ENCODE measurements at places on chromosomes 6 and 20. TPM values are rescaled to one million over a fixed set of nuclear protein-coding genes. Genes with fewer than 3 reads are reported as not detected.
A peak's percentile ranks its signal among the peaks of the same experiment; 100 is the strongest.

The TIAM2 gene
- 9.7 TPM for total RNA-seq

The ADGRG6 gene
- total RNA-seq = 14.7 TPM

The C6orf58 gene
- total RNA-seq = not detected

The NCOA6 gene
- total RNA-seq = 24.0 TPM

The KCNK17 gene
- total RNA-seq = 0.85 TPM

The COL21A1 gene
- total RNA-seq = 2.9 TPM

The SNAP91 gene
- total RNA-seq = 1.4 TPM

The MACROD2 gene
- total RNA-seq = 3.0 TPM

The PROKR2 gene
- total RNA-seq = not detected

The SCUBE3 gene
- 0.11 TPM for total RNA-seq

GRCh38 chr6:13026557-13026956 is 301.8 kb downstream of the TBC1D7 start:
- no peak for DNase-seq
- no peak overlapping the region for H3K4me3 ChIP-seq
- H3K4me1 ChIP-seq = no peaks in the 10 kb centered on the region
- no peaks in the 10 kb centered on the region for H3K36me3 ChIP-seq

DNA sequence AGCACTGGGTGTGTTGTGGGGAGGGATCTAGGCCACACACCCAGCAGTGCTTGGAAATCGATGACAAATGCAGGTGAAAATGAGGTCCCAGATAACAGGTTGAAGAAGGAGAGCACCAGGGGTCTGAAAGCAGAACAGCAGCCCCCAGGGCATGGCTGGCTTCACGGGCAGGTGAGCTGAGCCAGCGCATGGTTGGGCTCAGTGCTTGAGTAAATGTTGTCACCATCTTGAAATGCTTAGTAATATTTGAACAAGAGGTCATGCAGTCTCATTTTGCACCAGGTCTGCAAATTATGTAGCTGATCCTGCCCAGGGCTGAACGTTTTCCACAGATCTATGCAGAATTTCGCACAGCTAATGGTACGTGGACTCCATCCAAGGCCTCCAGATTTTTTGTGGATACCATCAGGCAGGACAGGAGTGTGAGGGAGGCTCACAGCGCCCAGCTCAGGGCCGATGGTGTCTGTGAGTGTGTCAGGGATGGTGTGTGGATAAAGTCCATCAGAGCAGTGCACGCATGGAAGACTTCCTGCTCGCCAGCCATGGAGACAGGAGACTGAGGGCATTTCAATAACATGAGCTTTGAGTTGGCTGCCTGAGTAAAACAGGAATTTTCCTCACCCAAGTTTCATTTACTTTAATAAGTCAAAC is 53.1 kb upstream of the SNX9 start:
- H3K27me3 ChIP-seq = no peaks in the 10 kb centered on the region
- peak overlapping the region; percentile 91 for H3K27ac ChIP-seq
- no peak for DNase-seq
- no peak overlapping the region for H3K4me3 ChIP-seq
- H3K36me3 ChIP-seq = no peaks in the 10 kb centered on the region
- H3K4me1 ChIP-seq = peaks cover 39% of the 10 kb centered on the region

GRCh38 chr6:157550114-157550989 is 169.4 kb downstream of the ZDHHC14 start:
- no peak for DNase-seq
- H3K27me3 ChIP-seq = no peaks in the 10 kb centered on the region
- H3K4me3 ChIP-seq = no peak overlapping the region
- H3K27ac ChIP-seq = peak overlapping the region; percentile 22
- peaks cover 22% of the 10 kb centered on the region for H3K4me1 ChIP-seq

GRCh38 chr6:3228771-3229565 is 1.5 kb upstream of the TUBB2B start:
- H3K4me3 ChIP-seq = peak overlapping the region; percentile 31
- no peaks in the 10 kb centered on the region for H3K36me3 ChIP-seq

- H3K27me3 ChIP-seq = no peaks in the 10 kb centered on the region
- H3K36me3 ChIP-seq = no peaks in the 10 kb centered on the region
- no peak overlapping the region for H3K4me3 ChIP-seq
- no peak for DNase-seq
- peak overlapping the region; percentile 69 for H3K27ac ChIP-seq
Measured at GRCh38 chr6:109059153-109059552, 35.5 kb downstream of the SESN1 start.

- no peaks in the 10 kb centered on the region for H3K27me3 ChIP-seq
- H3K27ac ChIP-seq = no peak overlapping the region
- H3K4me3 ChIP-seq = no peak overlapping the region
- no peaks in the 10 kb centered on the region for H3K36me3 ChIP-seq
Measured at GRCh38 chr6:14058735-14059134, 58.8 kb upstream of the CD83 start.

GRCh38 chr6:14130435-14131075 is 13.0 kb downstream of the CD83 start:
- no peak for DNase-seq
- H3K4me3 ChIP-seq = no peak overlapping the region
- H3K36me3 ChIP-seq = peaks cover 34% of the 10 kb centered on the region

DNA sequence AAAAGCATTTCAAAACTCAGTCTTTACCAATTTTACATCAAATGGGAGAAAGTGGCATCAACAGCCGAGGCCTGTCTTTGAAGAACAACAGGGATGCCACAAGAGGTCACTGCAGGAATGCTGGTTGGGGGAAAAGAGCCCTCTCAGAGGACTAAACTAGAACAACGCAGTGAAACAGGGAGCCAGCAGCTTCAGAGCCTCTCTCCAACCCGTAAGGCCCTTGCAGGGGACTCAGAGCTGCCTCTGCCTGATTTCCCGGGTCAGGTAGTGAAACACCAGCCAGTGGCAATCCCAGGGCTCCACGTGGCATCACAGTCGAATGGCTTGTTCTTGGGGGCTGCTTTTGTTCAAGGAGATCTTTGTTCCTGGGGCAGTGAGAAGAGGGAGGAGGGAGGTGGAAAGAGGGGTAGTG is 55.0 kb upstream of the KCNK16 start:
- no peaks in the 10 kb centered on the region for H3K4me1 ChIP-seq
- H3K4me3 ChIP-seq = no peak overlapping the region
- H3K27me3 ChIP-seq = no peaks in the 10 kb centered on the region
- no peak overlapping the region for H3K27ac ChIP-seq
- H3K36me3 ChIP-seq = no peaks in the 10 kb centered on the region

DNA sequence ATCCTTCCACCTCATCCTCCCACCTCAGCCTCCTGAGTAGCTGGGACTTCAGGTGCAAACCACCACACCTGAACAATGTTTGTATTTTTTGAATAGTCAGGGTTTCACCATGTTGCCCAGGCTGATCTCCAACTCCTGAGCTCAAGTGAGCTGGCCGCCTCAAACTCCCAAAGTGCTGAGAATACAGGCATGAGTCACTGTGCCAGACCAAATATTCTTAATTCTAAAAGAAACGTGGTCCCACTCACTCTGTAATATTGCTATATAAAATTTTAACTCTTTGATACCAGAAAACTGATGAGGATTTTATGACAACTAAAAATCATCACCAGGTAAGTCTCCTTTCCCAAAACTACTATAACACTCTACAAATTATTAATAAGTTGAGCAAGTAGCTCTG is 716.8 kb upstream of the GJE1 start:
- no peak for DNase-seq
- H3K27me3 ChIP-seq = no peaks in the 10 kb centered on the region
- H3K4me1 ChIP-seq = no peaks in the 10 kb centered on the region
- H3K27ac ChIP-seq = no peak overlapping the region
- H3K4me3 ChIP-seq = no peak overlapping the region

GRCh38 chr6:113221850-113222249 is 635.3 kb upstream of the MARCKS start:
- H3K36me3 ChIP-seq = no peaks in the 10 kb centered on the region
- no peak for DNase-seq
- no peak overlapping the region for H3K27ac ChIP-seq
- H3K4me3 ChIP-seq = no peak overlapping the region
- no peaks in the 10 kb centered on the region for H3K4me1 ChIP-seq

- no peaks in the 10 kb centered on the region for H3K4me1 ChIP-seq
- H3K27me3 ChIP-seq = no peaks in the 10 kb centered on the region
- H3K36me3 ChIP-seq = no peaks in the 10 kb centered on the region
- no peak overlapping the region for H3K4me3 ChIP-seq
Measured at GRCh38 chr6:117986396-117986795, 79.3 kb downstream of the SLC35F1 start.

GRCh38 chr6:80647156-80647555 is 540.7 kb downstream of the BCKDHB start:
- no peak for DNase-seq
- no peaks in the 10 kb centered on the region for H3K27me3 ChIP-seq
- no peaks in the 10 kb centered on the region for H3K36me3 ChIP-seq
- H3K4me3 ChIP-seq = no peak overlapping the region
- H3K27ac ChIP-seq = no peak overlapping the region

DNA sequence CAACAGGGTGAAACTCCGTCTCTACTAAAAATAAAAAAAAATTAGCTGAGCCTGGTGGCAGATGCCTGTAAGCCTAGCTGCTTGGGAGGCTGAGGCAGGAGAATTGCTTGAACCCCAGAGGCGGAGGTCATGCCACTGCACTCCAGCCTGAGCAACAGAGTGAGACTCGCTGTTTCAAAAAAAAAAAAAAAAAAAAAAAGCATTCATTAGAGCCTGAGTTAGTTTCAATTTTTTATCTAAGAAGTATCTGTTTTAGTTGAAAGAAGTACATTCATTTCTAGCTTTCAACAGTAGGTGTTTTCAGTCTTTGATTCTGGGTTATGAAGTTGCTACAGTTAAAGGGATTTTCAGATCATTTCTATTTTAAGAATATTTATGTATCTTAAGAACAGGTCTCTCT is 42.2 kb downstream of the ZNF292 start:
- no peaks in the 10 kb centered on the region for H3K36me3 ChIP-seq
- no peak for DNase-seq
- no peaks in the 10 kb centered on the region for H3K27me3 ChIP-seq
- H3K4me1 ChIP-seq = no peaks in the 10 kb centered on the region
- no peak overlapping the region for H3K4me3 ChIP-seq

DNA sequence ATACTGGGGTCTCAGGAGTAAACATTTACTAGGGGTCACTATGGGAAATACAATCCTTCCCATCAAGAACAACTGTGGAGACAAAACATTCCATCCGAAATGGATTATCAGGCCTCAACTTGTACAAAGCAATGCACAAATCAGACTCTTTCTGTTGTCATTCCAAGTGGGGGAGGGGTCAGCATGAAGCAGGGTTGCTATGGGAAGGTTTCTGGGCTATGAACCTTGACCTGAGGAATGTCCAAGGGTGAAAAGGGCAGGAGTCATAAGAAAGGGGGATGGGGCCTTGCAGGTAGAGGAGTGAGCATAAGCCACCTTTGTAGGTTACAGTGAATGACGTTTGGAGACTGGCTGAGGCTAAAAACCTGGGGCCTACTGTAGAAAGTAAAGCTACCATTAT is 3.1 kb downstream of the METTL24 start:
- H3K36me3 ChIP-seq = no peaks in the 10 kb centered on the region
- no peak overlapping the region for H3K27ac ChIP-seq

DNA sequence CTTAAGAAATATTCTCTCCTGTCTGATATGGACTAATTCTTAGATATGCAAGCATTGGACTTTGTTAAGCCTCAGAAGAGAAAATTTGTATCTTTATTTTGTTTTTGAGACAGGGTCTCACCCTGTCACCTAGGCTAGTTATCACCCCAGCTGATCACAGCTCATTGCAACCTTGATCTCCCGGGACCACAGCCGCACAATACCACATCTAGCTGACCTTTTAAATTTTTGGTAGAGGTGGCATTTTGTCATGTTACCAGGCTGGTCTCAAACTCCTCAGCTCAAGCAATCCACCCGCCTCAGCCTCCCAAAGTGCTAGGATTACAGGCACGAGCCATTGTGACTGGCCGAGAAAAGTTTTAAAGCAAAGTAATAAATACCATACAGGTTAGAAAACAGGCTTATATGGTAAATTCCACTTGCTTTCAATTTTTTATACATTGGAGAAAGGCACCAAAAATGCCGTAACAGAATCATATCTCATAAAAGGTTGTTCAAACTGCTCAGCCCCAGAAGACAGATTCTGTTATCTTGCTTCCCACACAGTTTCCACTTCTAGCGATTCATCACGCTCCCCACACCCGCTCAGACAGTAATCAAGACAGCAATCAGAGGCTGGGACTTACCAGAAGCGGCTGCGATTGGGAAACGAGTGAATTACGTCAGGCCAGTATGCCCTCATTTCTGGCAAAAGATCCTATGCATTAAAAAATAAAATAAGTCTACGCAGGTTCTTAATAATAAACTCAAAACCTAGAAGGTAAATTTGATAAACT is 13.8 kb downstream of the RNASET2 start:
- no peak overlapping the region for H3K27ac ChIP-seq
- H3K36me3 ChIP-seq = peaks cover 42% of the 10 kb centered on the region
- no peak for DNase-seq
- H3K27me3 ChIP-seq = no peaks in the 10 kb centered on the region

- no peak for DNase-seq
- no peaks in the 10 kb centered on the region for H3K36me3 ChIP-seq
- no peaks in the 10 kb centered on the region for H3K27me3 ChIP-seq
- no peak overlapping the region for H3K4me3 ChIP-seq
- H3K4me1 ChIP-seq = peaks cover 50% of the 10 kb centered on the region
Measured at GRCh38 chr20:48754292-48754691, 73.5 kb downstream of the PREX1 start.

DNA sequence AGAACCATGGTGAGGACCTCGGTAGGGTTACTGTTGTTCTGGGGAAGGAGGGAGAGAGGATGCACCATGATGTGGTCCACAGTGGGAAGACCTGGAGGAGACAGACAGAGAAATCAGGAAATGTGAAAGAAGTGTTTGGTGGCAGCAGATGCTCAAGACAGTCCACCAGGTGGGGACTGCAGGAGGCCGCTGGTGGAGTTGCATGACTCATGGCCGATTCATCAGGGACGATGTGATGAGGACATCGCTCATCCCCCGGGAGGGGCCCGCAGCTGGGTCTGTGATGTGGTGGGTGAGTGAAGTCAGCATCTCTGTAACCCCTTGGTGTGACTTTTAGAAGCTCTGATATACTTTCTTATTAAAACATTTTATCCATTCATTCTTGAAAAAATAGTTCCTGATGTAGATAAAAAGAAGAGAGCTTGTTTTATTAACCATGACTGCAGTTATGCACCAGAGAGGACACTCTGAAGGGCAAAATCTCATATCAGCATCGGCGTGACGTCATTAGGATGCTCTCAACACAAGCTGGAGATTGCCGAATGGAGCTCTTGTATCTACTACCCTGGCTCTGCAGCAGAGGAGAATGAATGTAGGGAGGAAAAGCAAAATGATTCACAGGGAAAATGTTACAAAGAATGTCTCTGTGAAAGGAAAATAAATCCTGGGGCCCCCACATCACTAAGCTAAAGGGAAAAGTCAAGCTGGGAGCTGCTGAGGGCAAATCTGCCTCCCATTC is 71.2 kb downstream of the RAMACL start:
- no peak overlapping the region for H3K27ac ChIP-seq
- H3K4me1 ChIP-seq = peaks cover 5% of the 10 kb centered on the region
- no peak for DNase-seq
- no peaks in the 10 kb centered on the region for H3K36me3 ChIP-seq
- no peak overlapping the region for H3K4me3 ChIP-seq
- no peaks in the 10 kb centered on the region for H3K27me3 ChIP-seq

DNA sequence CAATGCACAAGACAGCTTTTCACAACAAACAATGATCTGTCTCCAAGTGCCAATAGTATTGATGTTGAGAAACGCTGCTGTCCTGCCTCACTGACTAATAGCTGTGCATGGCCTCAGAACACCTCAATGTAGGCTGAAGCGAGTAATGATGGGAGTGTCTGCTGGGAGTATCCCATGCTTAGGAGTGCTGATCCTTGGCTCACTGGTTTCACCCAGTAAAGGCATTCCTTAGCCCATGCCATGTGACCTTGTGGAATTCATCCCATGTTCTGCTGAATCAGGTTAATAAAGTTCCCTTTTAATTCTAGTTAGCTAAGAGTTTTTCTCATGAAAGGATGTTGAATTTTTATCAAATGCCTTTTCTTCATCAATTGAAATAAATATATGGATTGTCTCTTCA is 3.8 kb upstream of the WFDC12 start:
- no peaks in the 10 kb centered on the region for H3K36me3 ChIP-seq
- peaks cover 71% of the 10 kb centered on the region for H3K27me3 ChIP-seq
- H3K4me3 ChIP-seq = no peak overlapping the region
- no peaks in the 10 kb centered on the region for H3K4me1 ChIP-seq
- no peak for DNase-seq

Measured in spleen (tissue), 13 donors.